Stimulated activated CD4-positive, alpha-beta T cell treated with anti-CD3 and anti-CD28 coated beads, Interleukin-4, amount 100 ng/mL, for 4 hours (primary cell): ENCODE measurements at places on chromosomes 5 and 9.

DNA sequence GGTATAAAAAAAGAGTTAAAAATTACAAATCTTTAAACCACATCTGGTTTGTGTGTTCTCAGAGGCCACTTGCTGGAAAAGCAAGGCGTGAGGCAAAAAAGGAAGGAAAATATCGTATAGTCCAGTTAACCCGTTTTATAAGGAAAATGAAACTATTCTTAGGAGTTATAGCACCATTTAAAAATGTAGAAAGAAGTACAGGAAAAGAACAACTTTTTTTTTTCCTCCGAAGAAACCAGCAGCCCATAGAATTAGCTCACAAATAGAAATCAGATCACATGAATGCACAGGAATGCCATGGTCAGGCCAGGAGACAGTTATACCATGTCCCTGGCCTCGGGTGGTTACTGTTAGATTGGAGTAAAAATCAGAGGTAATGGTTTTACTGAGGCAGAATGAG lies 241.6 kb downstream of the FBXL7 start:
- DNase-seq = no peak

- no peak for DNase-seq
These were observed 162.0 kb upstream of the SEMA6A start for GRCh38 chr5:116736671-116737070.

GRCh38 chr5:36790847-36791246 lies 85.7 kb upstream of the NIPBL start:
- DNase-seq = no peak

- no peak for DNase-seq
These were observed 23.0 kb downstream of the SMIM15 start for GRCh38 chr5:61139094-61139873.

GRCh38 chr9:137256362-137256761 lies 1.2 kb downstream of the NELFB start:
- DNase-seq = no peak

GRCh38 chr9:96122751-96123150 lies 179.2 kb downstream of the HSD17B3 start:
- DNase-seq = no peak

DNA sequence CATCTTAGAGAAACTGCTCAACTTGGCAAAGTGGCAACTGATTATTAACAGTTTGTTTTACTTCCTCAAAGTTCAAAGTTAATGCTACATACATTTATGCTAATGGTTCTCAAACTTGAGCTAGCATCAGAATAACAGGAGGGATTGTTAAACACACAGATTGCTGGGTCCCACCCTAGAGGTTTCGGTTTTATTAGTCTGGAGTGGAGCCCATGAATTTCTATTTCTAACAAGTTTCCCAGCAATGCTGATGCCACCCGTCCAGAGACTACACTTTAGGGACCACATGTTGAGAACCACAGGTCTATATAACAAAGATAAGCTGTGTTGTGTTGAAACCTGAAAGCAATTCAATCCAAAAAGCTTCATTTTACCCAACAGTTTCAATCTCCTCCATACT lies 95.3 kb downstream of the FBXW11 start:
- no peak for DNase-seq

- DNase-seq = no peak
These were observed 55.9 kb upstream of the PHF2 start for GRCh38 chr9:93520523-93520922.

DNA sequence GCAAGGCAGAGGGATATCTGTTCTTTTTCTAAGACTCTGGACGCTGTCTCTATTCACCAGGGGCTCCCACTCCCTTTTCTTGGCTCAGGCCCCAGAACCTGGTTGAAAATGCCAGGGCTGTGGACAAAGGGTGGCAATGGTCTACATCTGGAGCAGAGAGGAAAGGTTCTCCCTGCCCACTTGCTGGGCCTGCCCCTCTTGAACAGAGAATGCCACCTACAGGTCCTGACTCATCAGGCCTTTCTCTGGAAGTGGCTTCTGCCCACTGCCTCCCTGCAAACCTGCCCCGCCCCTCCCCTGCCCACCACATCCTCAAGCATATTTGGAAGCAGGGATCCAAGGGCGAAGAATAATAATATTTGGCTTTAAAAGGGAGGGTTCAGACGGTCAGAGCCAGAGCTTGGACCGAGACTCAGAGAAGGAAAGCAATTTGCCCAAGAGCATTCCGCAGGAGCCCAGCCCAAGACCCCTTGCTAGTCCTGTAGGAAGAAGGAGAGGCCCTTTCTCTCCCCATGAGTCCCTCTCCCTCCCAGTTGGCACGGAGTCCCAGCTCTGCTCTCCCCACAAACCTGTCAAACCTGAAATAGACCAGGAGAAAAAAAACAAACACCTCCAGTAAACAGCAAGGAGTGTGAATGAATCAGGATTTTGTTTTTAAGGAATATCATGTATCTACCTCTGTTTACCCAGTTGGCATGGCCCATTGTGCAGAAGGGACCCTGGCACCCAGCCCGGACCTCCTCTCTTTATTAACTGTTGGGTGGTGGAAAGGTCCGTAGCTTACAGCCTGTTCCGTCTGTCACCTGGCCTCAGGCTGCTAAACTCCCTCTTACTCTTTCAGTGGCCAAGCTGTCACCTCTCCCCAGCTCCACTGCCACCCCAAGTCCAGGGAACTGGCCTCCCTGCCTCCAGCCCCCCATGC lies 37.7 kb upstream of the STXBP1 start:
- peak; percentile 20 for DNase-seq

DNA sequence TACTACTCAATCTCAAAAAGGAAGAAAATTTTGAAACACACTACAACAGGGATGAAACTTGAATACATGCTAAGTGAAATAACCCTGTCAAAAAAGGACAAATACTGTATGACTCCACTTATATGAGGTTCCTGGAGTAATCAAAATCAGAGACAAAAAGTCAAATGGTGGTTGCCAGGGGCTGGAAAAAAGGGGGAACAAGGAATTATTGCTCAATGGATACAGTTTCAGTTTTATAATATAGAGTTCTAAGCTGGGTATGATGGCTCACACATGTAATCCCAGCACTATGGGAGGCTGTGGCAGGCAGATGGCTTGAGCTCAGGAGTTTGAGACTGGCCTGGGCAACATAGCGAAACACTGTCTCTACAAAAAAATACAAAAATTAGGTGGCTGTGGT lies 29.0 kb downstream of the ETF1 start:
- no peak for DNase-seq

DNA sequence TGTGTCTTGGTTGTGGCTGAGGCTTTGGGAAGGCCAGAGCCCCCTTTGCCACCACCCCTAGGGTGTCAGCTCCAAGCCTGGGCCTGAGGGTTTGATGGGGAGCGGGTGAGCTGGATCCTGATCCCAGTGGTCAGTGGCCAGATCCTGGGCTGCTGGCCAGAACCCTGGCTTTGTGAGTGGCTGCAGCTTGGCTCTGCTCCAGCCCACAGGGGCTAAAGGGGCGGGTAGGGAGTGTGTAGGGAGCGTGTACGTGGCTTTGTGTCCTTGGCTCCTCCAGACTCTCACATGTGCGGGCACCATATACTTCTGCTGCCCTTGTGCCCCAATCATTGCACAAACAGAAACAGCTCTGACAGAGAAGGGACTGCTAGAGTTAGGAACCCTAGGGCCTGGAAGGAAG lies 1.2 kb upstream of the IL11RA start:
- DNase-seq = no peak

- no peak for DNase-seq
These were observed 7.2 kb downstream of the HSDL2 start for GRCh38 chr9:112387115-112387514.

GRCh38 chr5:44691802-44692201 lies 116.9 kb upstream of the MRPS30 start:
- no peak for DNase-seq

DNA sequence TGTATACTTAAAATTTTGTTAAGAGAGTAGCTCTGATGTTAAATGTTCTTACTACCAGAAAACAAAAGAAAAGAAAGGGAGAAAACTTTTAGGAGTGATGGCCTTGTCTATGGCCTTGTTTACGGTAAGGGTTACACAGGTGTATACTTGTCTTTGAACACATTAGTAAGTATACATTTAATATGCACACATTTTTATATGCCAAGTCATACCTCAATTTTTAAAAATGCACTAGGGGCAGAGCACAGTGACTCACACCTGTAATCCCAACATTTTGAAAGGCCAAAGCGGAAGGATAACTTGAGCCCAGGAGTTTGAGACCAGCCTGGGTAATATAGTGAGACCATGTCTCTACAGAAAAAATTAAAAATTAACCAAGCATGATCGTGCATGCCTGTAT lies 166.7 kb upstream of the SNX2 start:
- no peak for DNase-seq

DNA sequence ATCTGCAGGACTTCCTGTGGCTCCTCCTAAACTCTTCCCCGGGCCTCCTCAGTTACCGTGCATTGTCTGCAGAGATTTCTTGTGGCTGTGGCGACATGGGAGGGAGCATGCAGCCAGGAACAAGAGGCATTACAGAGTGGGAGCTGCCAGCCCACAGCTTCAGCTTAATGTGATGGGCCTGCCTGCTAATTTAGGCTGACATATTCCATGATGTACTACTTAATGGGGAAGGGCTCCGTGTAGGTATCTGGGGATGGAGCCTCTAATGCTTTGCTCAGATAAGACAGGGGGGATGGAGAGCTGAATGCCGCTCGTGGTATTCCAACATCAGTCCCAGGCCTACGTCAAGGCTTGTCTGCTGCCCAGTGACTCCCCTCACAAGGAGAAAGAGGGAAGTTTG lies 137.6 kb upstream of the GPR151 start:
- no peak for DNase-seq

DNA sequence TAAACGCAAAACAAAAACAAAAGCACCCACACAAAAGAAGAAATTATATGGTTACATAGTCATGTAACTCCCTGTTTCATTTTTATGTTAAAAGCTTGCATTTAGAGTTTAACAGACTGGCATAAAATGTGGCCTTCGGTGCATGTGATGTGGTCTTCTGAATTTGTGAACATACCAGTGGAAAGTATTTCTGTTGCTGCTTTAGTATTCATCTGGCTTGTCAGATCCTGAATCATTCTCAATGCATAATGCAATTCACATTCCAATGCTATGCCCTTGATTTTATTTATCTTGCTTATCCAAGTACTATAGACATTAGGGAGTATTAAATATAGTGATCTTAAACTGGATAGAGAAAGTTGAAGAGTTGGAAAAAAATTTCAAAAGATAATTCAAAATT lies 740.2 kb upstream of the ZNF608 start:
- DNase-seq = no peak

DNA sequence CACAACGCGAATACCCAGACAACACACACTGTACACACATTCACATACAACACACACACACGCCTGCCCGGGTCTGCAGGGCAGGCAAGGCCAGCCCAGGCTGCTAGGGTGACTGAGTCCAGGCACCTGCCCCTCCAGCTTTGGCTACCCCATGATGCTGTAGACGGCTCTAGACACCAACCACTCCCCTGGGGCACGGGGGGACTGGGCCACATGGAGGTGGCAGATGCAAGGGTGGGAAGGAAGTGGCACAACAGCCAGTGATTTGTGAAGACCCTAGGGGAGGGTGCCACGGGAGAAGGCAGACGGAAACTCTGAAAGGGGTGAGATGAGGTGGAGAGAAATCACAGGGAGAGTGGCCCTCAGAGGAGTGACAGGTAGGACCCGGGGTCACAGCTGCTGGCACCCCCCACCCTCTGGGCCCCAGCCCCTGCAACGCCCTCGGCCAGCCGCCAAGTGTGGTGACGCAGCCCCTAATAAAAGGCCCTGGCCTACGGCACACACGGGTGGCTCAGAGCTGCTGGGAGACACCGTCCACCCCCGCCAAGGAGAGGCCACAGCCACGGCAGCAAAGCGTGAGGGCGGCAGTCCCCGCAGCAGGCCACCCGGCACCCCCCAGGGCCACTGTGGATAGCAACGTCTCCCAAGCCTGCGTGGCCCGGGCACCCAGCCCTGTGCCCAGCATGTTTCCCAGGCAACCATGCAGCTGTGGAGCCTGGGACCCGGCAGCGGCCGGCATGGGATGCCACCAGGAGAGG lies 6.6 kb upstream of the CCDC187 start:
- no peak for DNase-seq

- DNase-seq = no peak
These were observed 94.7 kb downstream of the YTHDC2 start for GRCh38 chr5:113608113-113608596.

- DNase-seq = no peak
These were observed 32.1 kb downstream of the SEMA4D start for GRCh38 chr9:89465726-89466308.

- no peak for DNase-seq
These were observed 604.8 kb downstream of the CCDC171 start for GRCh38 chr9:16157651-16158050.

- no peak for DNase-seq
These were observed 9.9 kb upstream of the SPARC start for GRCh38 chr5:151696470-151697061.

DNA sequence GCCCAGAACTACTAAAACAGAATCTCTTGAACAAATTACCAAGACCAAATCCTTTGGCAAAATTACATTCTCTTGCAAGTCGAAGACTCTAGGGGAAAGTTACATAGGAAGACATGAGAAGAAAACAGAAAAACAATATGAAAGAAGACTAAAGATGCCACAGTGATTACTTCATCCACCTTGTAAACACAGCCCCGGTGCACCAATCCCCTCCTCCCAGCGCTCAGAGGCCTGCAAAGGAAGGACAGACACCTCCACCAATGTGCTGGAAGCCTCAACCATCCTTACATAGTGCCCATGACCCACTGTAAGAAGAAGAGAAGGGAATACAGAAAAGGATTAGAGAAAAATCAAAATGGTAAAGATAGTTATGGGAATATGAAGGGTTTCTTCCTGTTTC lies 218.5 kb downstream of the SPOCK1 start:
- DNase-seq = no peak

DNA sequence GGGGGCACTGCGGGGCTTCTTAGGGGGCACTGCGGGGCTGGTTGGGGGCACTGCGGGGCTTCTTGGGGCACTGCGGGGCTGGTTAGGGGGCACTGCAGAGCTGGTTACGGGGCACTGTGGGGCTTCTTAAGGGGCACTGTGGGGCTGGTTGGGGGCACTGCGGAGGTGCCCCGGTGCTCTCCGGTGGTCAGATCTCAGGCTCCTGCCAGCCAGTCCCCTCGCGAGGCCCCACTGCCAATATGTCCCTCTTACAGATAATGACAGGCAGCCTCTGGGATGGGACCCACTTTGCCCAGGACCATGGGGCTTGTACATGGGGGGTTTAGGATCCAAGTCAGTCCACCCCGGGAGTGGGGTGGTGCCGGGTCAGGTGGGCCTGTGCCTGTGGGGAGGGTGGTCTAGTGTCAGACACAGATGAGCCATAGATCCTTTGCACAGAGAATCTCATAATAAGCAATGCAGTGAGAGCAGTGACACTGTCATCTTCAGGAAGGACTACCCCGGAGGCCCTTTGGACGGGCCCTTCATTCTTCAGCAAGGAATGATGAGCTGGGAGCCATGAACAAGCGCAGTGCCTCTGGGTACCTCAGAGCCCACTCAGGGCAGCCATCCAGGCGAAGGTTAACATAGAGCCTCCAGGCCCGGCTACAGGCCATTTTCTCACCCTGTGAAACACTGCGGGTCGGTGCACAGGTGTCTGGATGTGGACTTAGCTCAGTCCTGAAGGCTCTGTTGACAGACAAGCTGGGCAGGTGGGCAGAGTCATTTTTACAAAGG lies 38.2 kb downstream of the COL5A1 start:
- no peak for DNase-seq
